Activated CD4-positive, CD25-positive, alpha-beta regulatory T cell (primary cell): ENCODE measurements at places on chromosomes 13 and 19.

DNA sequence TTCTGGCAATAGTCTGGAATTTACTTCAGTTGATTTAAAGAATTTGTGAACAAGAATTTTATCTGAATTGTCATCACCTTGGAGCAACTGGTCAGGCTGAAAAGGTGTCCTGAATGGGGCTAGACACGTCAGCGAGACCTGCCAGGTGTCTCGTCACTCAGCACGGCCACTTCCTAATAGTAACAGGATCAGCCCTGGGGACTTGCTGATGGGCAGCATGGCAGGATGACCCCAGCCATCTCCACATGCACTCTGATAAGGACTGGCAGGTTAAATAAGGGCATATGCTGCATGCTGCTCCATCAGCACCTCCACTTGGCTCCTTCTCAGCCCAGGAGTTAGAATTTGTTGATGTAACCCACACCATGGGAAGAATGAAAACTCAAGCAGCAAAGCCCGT lies 224.2 kb downstream of the FOXO1 start:
- DNase-seq: no peak

GRCh38 chr19:42542791-42543190 lies 14.5 kb upstream of the CEACAM1 start:
- DNase-seq: no peak

DNA sequence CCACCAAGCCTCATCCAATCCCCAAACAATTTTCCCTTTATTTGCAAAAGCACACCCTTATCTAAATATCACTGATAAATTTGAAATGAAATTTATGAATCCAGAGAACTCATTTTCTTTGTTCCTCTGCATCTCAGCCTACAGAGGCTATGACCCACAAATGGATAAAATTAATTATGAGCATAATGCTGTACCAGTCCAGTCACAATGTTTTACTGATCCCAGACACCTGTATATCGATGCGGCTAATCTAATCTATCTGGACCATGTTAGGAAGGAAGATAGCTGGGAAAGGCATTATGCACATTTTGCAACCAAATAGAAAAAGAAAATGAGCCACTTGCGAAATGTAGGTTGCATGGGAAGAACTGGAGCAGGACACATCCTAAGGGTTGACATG lies 150.0 kb downstream of the FGF14 start:
- no peak for DNase-seq

GRCh38 chr13:33224686-33225085 lies 60.9 kb downstream of the STARD13 start:
- DNase-seq: no peak

DNA sequence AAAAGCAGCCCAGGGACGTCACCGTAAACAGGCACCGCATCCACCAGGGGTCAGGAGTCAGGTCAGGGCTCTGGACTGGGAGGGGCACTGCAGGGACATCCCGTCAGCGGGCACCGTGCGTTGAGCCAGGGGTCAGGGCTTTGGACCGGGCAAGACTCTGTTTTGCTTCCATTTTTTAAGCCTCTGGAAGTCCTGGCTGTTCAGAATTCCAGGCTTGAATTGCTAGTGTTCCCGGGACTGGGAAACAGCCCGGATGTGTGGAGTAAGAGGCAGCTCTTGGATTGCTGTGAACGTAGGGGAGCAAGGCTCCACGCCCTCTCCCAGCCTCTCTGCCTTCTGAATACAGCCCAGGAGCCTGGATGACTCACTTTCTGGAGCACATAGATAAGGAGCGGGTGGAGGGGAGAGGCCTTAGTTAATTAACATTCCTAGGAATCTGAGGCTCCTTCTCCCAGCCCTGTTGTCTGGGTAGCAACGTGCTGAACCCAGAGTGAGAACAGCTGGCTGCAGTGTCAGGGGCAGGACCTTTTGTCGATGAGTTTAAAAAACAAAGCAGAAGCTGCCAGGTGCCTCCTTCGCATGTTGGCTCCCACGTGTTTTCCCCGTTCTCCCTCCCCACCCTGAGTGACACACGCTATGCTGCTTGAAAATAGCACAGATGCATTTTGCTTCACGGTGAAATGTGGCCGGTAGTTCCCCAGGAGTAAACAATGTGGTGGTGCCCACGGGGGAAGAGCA lies 21.9 kb downstream of the ATP11A start:
- DNase-seq: no peak

DNA sequence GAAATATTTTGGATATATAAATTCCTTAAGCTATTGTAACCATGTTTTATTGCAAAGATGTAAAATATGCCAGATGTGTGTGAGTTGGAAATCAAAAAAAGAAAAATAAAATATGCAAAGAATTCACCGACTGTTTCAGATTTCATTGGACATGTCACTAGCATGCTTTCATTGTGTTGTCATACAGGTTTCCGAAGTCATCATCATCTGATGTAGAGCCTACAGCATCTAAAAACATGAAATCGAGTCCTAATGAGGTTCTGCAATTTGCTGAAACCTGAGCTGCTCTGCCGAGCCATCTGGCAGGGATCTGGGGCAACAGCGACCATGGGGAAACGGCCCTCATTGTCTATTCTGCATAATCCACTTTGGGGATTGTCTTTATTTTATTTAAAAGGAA lies 196.1 kb upstream of the MAB21L1 start:
- DNase-seq: no peak

- no peak for DNase-seq
Observed at GRCh38 chr13:36362251-36362650, 16.1 kb upstream of the SPART start.
